ENCODE measurements at places on chromosomes 16 and 17. TPM values are rescaled to one million over a fixed set of nuclear protein-coding genes. Genes with fewer than 3 reads are reported as not detected.

DNA sequence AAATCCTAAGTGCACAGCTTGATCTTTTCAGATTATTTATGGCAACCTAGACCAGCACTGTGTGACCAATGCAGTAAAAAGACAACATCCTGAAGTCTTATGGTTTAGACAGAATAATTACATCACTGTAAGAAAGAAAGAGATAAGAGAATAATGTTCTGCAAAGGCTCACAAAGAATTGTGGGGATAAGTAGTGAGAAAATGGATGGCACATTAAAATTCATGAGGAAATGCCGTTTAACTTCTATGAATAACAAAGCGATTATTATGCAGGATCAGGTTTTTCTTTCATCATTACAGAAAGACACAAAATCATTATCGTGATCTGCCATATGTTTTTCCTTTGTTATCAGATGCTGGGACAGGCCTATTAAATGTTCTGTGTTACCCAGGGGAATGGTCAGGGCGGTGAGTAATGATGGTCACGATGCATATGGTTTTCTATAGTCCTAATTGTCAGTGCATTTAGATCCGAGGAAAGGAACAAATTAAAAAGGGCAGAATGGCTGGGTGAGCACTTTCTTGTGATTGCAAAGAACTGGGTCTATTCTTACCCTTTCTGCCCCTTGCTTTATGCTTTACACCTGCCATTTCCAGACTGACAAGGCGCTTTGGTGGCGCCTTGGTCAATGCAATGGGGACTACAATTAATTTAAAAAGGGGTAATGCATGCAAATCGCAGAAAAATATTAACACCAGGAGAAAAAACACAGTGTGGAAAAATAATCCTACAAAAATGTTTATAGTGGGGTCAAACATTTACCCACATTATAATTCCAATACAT lies 18.1 kb upstream of the DHX40 start:
- DNase-seq = no peak

DNA sequence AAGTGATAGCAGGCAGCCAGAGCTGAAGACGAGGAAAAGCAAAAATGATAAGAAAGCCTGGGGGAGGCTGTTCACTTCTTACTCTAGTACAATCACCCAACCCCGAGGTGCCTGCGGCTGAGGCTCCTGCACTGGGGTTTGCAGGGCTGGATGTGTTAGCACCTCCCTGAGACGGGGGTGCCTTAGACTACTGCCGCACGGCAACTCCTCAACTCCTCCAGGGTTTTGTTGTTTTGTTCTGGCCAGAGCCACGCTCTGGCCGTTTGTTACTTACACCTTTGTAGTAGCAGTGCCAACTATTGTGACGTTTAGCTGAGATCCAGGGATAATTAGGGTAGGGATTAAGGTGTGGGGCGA lies 51.5 kb downstream of the LDHD start:
- DNase-seq = peak; percentile 61

- no peak for DNase-seq
These were observed 4.1 kb downstream of the CACNB1 start for GRCh38 chr17:39193346-39193745.

ORC6 gene
- 3.0 TPM for total RNA-seq

GNGT2 gene
- total RNA-seq = 6.3 TPM
